ENCODE measurements at places on chromosomes 3 and 15. TPM values are rescaled to one million over a fixed set of nuclear protein-coding genes. Genes with fewer than 3 reads are reported as not detected.

Gene TTLL3
- total RNA-seq, result 91.7 TPM

Gene SHC4
- 0.28 TPM for total RNA-seq

DNA sequence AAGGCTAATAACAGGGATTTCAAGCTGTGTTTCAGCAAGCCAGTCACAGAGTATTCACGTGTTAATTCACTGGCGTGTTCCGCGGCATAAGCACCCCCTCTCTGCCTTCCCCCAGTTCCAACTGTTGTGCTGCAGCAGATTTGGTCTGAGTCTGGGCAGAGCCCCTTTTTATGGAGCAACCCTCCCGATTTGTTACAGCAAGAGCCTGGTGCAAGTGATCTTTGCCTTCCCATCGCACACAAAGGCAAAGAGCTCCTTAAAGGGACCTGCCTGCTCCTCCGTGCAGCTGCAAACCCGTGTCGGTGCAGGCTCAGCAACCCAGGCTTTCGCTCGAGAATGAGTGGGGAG, 170.5 kb downstream of the KCNAB1 start:
- DNase-seq, result no peak

Gene GPR27
- total RNA-seq, result 0.38 TPM

GRCh38 chr3:180199417-180199995, 162.8 kb upstream of the PEX5L start:
- DNase-seq, result no peak

DNA sequence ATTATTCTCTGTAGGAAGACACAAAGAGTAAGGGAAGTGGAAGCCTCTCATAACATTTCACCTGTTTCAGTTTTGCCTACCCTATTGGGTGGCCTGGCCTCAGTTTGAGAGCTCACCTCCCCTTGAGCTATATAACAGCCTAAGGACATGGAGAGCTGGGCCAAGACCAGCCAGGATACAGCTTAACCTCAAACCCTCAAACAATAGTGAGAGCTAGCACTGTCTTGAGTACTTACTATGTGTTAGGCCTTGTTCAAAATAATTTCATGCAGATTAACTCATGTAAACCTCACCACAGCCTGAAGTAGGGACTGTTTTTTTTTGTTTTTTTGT, 15.0 kb upstream of the TBL1XR1 start:
- DNase-seq, result no peak

DNA sequence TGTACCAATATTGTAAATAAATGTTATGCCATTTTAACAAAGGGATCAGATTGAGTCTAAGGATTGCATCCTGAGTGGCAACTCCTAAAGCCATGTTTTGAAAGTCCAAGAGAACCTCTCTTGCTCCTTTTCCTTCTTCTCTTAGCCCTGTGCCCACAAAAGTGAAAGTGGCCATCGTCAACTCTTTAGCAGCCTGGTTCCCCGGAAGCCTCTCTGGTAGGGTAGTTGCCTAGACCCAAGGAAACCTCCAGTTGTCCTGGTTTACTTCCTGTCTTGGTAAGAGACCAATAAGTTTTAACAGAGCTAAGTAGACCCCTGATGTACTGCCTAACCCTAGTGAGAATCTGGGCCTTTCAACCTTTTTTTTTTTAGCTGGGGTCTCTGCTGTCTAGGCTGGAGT, 10.2 kb upstream of the ITPKA start:
- DNase-seq, result peak; percentile 23

Gene PIERCE2
- not detected for total RNA-seq

- no peak for DNase-seq
These were observed 30.8 kb downstream of the LIPC start for GRCh38 chr15:58462547-58462946.

- DNase-seq, result no peak
These were observed 24.1 kb downstream of the POMGNT2 start for GRCh38 chr3:43081796-43082195.

Gene NMB
- total RNA-seq, result 2.4 TPM

GRCh38 chr3:79367066-79367465, 400.7 kb downstream of the ROBO1 start:
- no peak for DNase-seq

Gene BNC1
- not detected for total RNA-seq

Gene TRANK1
- total RNA-seq, result 151 TPM

Gene PIK3CA
- total RNA-seq, result 45.5 TPM

Gene VIPR1
- total RNA-seq, result 93.6 TPM

Gene A4GNT
- not detected for total RNA-seq

Gene ZMAT3
- total RNA-seq, result 20.0 TPM

DNA sequence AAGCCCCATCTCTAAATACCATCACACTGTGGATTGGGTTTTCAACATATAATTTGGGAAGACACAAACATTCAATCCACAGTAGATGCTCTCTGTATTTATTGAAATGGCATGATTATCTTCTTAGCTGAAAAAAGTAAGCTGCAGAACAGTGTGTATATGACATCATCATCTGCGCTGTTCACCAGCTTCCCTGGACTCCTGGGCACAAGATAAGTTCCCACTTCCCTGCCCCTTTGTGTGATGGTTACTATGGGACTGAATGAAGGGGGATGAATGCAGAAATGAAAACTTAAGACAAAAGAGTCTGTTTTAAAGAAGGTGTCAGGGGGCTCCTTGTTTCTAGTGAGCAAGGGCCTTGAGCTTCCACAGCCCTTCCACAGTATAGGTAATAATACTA, 20.0 kb upstream of the GPD1L start:
- DNase-seq, result no peak

Gene GRM2
- total RNA-seq, result 1.1 TPM

Gene PLD1
- 1.2 TPM for total RNA-seq

GRCh38 chr3:161043336-161044035, 61.7 kb downstream of the B3GALNT1 start:
- no peak for DNase-seq

Gene TEX9
- 2.2 TPM for total RNA-seq

Gene ZNF385D
- not detected for total RNA-seq

DNA sequence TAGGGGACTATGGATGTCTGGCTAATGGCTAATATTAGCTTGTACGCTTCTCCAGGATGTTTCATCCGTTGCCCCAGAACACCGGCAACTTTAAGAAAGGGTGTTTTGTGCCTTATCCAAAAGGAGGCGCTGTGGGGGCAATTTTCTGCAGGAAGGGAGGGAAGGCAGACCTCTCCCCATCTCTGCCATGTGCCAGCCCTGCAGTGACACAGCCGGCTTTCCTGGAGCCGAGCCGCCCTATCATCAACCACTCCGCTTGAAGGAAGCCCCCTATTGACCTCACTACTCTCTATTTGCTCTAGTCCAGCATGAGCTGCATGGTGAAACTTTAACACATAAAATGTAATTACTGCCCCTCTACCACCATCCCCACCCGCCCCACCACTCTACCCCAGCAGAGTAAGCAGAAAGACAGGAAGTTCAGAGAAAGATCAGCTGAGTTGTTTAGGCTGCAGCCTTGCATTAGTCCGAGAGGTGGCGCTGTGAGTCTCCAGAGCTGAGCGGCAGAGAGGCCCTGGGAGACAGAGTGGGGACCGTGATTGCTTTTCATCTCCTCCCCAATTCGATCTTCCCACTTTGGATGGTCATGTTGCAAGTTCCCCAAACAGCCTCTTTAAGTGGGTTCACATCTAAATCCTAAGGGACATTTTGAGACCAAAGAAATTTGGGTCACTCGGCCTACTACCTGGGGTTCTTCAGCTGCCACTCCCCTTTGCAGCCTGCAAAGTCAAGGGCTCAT, 24.5 kb upstream of the RAD18 start:
- DNase-seq, result peak; percentile 58

- no peak for DNase-seq
These were observed 38.7 kb downstream of the FGD5 start for GRCh38 chr3:14857506-14857905.

Gene STOML1
- 11.1 TPM for total RNA-seq

Data from CD4-positive, alpha-beta memory T cell (primary cell).